ENCODE measurements at places on chromosomes 6 and 20. TPM values are rescaled to one million over a fixed set of nuclear protein-coding genes. Genes with fewer than 3 reads are reported as not detected.

DNA sequence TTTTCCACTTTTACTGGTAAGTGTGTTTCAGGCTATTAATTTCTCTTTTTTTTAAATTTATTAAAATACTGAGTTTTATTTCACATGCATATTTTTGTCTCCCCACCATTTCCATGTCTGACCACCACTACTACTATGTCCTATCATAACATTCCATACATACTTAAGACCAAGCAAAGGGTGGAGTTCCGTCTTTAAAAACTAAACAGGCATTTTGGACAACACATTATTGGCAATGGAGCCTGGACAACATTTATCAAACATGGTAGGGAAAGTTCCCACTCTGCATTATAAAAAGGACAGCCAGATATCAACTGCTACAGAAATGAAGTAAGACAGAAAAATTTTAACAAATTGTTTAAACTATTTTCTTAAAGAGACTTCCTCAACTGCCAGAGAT lies 91.9 kb downstream of the LMBRD1 start:
- no peak for DNase-seq

- no peak for DNase-seq
Observed at GRCh38 chr20:34579191-34579978, 20.9 kb downstream of the MAP1LC3A start.

GRCh38 chr6:39207416-39208222 lies 21.7 kb downstream of the KCNK5 start:
- DNase-seq = no peak

DNA sequence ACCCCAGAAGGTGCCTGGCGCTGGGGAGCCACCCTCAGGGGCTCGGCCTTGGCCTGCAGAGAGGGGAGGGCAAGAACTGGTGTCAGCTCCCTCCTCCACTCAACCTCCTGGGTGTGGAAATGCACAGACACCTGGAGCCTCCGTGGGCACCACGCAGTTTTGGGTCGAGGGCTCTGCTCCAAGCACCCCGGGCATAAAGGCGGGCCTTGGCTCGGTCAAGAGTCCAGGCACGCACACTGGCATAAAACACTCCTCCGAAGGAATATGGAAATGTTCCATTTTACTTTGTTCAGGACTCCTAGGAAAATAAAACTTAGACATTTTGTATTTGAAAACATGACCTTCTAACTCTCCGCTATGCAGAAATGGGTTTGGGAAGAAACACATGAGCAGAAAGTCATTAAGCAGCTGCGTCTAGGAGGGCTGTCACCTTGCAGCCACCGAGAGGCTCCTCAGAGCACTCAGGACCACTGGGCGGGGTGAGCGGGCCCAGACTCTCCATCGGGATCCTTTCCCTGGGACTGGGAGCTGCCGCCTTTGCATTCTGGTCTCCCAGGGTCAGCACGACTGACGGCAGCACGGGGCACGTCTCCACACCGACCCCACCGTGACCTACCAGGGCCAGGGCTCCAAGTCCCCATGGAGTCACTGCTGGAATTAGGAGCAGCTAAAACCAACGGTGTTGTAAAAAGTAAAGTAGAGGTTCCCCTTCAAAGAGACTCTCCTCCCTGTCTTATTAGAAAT lies 46.0 kb upstream of the DACT2 start:
- no peak for DNase-seq

Gene ATP6V1G2
- total RNA-seq = 3.3 TPM

DNA sequence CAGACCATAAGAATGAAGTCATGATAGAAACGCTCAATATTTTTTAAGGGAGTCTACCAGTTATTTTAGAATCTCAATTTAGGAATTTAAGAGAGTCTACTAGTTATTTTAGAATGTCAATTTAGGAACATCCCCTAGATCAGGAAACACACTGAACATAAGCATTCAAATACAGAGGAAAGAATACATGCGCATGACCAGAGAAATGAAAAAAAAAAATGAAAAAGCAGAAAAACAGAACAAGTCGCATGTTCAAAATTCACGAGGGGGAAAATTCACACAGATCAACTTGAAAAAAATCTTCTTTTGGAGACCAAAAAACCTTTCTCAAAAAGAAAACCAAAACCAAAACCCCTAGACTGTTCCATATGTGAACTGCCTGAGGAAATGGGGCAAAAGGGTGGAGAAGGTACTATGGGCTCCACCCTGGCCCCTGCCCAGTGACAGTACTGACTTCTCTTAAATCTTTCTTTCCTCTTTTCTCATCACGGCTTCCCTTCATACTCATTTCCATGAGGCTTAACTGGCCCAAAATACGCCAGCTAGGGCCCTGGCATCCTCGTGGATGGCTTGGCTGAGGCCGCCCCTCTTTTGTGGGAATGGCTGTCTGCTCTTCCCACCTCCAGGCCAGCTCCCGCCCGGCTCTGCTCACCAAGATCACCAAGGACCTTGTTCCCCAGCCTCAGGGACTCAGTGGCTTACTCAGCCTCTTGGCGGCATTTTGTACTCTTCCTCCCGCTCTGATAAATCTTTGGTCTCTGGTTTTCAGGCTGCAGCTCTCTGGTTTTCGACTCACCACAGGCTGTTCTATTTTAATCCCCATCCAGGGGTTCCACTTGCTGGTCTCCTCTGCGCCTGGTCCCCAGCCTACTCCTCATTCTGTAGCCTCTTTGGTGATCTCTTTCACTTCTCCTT lies 11.2 kb downstream of the ZBTB2 start:
- no peak for DNase-seq

DNA sequence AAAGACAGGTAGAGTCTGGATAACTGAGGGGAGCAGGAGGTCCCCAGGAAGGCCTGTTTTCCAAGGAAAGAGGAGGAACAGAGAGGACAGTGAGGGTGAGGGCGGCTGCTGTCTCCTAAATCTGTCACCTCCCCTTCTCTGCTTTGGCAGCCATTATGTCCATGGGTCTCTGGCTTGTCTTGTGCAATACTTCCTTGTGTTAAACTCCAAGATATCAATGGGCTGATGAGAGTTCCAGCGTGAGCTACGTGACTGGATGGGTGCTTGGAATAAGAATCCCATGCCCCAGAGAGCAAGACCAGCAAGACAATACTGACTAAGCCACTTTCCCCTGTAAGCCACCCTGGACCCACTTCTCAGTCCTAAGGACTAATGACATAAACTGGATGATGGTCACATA lies 26.3 kb upstream of the DNAAF9 start:
- no peak for DNase-seq

DNA sequence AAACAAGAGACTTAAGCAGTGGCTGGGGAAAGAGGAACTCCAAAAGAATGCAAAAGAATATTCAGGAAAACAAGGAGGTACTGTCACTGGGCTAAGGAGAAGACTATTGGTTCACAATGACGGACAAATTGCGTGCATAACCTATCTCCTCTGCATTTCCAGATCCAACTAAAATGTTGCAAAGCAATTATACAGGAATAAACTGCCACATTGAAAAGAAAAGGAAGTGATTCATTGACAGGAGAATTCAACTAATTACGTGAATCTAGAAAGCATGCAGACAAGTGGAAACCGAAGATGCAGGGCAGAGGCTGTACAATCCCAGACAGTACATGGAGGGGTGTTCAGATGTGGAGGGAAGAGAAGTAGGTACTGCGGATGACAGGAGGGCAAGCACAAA lies 152.8 kb upstream of the RIPOR2 start:
- no peak for DNase-seq

DNA sequence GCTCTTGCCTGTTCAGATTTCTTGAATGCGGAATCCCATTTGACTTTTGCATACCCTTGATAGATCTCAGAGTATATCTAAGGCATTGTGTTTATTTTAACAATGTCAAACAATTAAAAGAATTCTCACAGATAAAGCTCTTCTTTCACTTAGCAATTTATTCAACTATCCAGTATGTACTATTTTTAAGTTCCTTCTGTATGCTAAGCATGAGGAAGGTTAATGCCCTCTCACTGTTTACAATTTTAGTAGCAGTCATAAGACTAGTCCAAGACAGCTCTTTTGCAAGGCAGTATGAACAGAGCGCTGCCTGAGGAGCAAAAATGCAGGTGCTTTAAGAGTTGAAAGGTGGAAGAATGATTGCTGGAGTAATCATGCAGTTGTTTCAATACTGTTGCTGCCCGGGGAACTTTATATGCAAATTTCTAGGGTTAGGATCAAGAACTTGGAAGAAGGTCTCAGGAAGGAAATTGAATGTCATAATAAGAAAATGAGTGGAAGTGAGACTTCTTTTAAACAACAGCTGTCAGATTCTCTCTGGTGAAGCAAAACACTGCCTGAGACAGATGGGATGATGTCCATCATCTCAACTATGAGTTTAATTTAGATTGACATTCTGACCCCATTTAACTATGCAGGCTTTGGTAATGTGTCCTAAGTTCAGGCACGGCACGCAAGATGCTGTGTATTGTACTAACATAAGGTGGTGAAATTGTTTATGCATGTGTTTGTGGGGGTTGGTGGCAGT lies 1303.5 kb upstream of the CITED2 start:
- DNase-seq = no peak

Gene PROKR2
- total RNA-seq = not detected

- DNase-seq = no peak
Observed at GRCh38 chr20:58106143-58106750, 122.2 kb downstream of the ANKRD60 start.

DNA sequence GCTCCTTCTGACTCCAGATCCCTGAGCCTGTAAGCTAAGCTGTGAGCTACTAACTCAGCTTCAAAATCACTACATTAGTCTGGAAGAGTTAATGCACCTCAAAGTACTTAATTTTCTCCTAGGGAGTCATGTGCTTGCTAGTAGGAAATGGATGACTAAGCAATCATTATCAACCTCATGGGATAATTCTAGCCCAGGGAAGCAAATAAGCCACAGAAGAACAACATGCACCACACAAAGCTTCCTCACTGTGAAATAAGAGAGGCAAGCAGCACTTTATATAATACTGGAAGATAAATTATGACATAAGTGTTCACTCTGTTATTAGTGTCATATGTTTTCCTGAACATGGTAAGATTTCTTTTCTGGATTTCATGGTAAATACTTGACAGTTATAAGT lies 57.9 kb upstream of the RCAN2 start:
- no peak for DNase-seq

GRCh38 chr6:37480951-37481534 lies 18.6 kb downstream of the CCDC167 start:
- no peak for DNase-seq

Gene CDH4
- total RNA-seq = 7.8 TPM

DNA sequence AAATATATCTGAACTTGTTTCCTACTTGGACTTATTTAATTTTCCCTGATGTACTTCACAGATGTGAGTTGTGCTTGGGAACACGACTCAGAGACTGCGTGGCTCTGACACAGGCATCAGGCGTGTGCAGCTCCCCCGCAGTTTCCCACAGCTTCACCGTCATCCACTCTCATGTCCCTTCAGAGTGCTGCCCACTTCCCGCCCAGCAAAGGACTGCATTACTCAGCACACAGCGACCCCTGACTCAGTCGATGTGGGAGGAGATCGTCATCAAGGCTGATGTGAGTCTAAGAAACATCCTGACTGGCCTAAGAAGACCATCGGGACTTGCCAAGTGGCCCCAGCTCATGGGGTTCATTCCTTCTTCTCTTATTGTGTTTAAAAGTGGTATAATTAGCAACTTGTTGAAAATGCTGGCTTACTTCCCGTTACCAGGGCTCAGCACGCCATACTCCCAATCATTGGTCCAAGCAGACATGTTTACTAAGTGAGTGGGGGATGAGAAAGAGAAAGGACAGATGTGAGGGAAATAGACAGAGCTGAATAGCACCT lies 539.4 kb upstream of the JARID2 start:
- DNase-seq = no peak

DNA sequence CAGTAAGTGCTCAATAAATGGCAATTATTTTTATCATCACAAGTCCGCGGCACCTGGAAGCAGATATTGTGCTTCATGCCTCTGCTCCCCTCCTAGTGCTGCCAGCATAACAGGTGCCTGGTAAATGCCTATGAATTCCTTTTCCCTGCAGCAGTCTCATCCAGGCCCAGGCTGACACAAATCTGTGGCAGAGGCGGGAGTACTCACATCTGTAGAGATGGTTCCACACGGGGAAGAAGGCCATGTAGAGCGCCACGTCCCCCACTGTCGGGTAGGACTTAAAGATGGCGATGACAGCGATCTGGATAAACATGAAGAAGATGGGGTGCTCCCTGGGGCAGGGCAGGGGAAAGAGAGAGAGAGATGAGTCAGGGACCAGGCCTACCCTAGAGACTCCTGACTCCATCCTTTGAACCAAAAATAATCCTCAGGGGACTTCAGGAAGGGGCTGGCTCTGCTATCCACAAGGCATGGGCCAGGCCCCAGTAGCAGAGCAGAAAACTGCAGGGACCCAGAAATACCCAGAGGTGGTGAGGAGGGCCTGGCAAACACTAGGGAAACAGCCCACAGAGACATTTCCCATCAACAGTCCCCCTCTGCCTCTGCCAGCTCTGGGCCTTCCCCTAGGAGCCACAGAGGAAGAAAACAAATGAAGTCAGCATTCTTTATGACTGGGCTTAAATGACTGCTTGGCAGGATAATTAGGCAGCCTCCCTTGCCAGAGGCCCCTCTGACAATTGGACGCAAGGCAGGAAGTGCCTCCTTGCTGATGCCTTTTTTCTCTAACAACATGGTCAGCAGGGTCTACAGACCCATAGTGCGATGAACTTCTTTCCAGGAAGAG lies 23.0 kb downstream of the MAP1LC3A start:
- no peak for DNase-seq

Gene CD83
- total RNA-seq = 7.1 TPM

Gene RWDD2A
- total RNA-seq = 5.1 TPM

Gene ATXN1
- total RNA-seq = 3.9 TPM

DNA sequence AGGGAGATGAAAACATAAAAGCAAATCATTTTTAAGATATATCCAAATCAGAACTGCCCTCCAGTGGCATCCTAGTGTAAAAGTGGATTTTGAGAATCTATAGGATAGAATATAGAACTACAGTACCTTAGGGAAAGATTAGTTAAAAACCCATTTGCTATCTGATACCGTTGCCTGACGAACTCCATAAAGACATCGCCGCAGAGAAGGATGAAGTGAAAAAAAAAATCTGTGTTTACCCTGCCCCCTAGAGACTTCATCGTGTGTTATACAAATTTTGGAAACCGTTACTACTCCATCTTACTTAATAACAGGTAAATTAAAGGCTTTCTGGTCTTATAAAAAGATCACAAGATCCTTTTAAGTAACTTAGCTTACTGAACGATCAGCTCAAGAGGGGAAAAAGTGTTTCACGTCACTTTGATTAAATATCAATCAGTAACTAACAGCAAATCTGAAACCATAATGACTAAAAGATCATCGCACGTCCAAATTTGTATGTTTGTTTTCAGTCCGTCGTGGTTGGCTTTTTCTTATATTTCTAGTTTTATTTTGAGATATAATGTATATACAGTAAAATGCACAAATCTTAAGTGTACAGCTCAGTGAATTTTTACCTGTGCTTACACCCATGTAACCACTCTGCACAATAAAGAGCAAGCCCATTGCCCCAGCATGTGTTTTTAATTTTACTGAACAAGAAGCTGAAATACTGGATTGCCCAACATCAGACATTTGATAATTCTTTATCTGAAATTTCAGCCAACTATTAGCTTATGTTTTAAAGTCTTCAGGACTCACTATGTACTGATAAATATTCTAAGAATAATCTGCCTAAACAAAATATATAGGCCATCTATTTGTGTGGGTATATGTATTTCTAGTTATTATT lies 881 bp upstream of the MCM3 start:
- no peak for DNase-seq

Measured in neural crest cell (in vitro differentiated cells).